ENCODE measurements at places on chromosomes 3 and 15.

- DNase-seq = no peak
Observed at GRCh38 chr15:19956124-19956796, 585.3 kb downstream of the GOLGA6L6 start.

- DNase-seq = no peak
Observed at GRCh38 chr3:117719316-117719926, 1009.8 kb downstream of the TUSC7 start.

- no peak for DNase-seq
Observed at GRCh38 chr15:38860253-38860652, 295.6 kb upstream of the RASGRP1 start.

- no peak for DNase-seq
Observed at GRCh38 chr15:70045045-70045444, 52.7 kb downstream of the TLE3 start.

DNA sequence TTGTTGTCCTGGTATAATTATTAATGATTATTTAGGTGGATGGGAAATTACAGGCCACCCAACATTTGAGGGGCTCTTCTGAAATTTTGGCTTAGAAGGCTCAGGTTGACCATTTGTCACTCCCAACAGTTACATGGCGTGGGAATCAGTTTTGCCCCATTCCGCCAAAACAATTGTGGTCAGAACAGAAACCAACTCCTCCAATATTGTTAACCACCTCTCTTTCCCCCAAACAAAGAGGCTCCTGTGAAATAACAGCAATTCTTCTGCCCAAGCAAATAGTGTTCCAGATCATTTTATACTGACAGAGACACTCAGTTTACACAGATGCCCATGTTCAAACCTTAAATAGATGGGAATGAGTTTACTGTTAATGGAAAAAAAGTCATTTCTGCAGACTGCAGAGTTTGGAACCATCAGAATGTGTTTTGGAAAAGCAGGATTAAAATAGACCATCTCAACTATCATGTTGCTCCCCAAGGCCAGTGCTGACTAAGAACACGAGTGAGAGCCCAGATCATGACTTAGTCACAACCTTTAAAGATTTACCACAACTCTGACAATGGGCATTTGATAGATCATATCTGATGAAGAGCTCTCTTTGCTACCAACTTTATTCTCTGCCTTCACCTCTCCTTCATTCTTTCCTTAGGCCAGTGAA, 102.1 kb downstream of the DUT start:
- no peak for DNase-seq

- DNase-seq = no peak
Observed at GRCh38 chr3:31064021-31064420, 169.6 kb upstream of the GADL1 start.

DNA sequence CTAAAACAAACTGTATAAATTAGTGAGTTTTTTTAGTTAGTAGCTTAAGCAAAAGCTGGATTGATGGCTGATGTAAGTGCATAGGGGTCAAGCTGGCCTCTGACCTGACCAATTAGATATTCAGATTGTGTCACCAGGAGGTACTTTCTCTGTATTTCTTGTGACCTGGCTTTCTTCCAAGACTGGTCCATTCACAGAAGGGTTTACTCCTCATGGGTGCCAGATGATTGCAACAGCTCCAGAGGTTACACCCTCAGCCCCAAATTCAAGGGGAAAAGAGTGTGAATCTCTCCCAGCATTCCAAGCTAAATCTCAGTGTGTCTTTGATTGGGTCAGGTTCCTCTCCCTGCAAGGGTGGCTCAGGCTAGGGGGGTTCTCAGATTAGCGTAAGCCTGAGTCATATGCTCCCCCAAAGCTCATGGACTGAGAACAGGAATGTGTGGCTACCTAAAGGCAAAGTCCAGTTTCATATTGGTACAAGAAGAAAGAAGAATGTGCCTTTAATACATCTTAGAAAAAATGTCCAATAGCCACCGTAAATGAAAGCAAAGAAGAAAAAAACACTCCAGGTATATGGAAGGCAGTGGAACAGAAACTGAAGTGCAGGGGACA, 16.5 kb downstream of the PML start:
- DNase-seq = no peak

- no peak for DNase-seq
Observed at GRCh38 chr3:71358243-71358642, 225.3 kb downstream of the FOXP1 start.

DNA sequence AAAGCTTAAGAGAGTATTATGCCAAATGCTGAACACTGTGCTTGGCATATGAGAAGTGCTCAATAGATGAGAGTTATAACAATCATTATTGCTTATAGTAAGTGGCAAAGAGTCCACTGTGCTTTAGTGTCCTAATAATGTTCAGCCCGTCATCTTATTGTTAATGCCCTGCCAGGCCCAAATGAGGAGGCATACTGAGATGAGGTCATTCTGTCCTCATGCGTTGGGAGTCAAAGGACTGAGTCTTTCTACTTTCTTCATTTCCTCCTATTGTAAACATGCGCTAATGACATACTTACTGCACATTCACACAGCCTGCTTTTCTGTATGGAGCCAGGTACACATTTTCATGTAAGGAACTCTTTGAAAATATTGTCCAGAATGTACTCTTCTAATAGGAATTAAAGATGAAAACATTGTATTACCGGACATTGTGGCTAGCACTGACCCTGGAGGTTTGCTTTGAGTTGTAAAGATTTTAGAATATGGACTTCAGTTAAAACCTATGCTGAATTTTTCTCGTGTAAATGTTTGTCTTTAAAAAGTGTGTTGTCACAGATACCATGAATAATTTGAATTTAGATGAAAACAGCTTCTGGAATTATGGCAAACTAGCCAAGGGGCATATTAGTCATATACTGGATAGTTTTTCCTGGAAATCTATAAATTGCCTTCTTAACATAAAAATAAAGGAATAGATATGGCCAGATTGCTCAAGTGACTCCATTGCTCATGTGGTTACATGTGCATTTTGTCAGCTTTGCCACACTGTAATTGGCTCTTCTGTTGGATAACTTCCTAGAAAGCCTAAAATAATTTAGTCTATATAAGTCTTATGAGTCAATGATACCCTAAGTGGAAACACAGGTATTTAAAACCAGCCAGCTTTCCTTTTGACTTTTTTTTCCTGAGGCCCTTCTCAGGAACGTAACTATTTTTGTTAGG, 38.3 kb downstream of the KBTBD12 start:
- no peak for DNase-seq

- no peak for DNase-seq
Observed at GRCh38 chr3:3066378-3066777, 43.8 kb downstream of the IL5RA start.

DNA sequence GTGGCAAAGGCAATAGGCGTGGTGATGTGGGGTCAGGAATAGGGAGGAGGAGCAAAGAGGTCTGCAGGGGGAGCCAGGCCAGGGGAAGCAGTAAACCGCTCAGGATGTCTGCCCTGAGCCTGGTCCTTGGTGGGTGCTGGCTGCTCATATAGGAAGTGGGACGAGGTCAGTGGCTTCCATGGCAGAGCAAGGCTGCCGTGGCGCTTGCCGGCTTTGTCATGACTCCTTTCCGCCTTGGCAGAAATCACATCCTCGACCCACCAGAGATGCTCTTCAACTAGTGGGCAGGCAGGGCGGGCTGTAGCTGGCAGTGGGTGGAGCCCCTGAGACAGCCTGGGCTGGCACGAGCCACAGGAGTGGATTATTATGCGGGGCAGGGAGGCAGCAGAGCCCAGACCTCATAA, 13.1 kb upstream of the SKOR1 start:
- DNase-seq = no peak

DNA sequence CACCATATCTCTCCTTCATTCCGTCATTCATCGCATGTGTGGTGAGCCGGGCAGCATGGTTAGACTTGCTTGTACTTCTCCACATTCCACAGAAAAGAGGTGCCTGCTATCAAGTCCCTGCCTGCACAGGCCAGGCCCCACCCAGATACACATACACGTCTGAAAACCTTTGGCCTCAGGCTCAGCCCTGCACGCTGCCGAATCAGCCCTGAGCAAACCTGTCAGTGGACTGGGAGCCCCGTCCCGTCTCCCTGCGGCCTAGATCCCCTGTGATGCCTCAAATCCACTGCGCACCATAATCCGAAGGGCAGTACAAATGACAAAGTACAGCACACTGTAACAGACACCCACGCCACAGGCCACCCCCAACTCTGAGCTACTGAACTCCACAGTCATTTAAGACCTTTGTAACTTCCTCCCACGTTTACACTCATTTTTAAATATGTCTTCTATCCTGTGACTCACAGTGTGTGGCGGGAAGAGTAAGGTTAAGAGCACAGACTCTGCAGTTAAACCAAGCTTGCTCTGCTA, 67.1 kb downstream of the MB21D2 start:
- DNase-seq = no peak

GRCh38 chr3:69749461-69749860, 10.2 kb downstream of the MITF start:
- no peak for DNase-seq

DNA sequence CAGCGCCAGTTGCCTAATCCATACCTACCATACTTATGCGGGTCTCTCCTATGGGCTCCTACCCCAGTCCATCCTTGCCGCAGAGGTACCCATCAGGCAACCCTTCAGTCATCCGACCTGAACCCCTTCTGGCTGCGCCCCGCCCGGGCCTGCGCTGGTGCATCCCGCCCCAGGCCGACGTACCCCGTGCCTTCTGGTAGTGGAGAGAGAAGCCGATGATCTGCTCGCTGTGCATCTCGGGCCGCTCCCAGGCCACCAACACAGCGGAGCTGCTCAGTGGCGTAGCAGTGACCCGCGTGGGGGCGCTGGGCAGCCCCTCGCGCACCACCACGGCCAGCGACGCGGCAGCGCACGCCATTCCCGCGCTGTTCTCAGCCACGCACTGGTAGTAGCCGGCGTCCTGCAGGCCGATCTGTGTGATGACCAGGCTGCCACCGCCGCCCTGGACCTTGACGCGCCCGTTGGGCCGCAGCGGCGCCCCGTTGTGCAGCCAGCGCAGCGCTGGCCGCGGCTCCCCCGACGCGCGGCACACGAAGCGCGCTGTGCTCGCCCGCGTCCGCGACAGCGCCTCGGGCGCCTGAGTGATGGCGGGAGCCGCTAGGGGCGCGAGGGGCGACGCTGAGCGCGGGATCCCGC, 17.9 kb upstream of the IGDCC3 start:
- no peak for DNase-seq

- DNase-seq = no peak
Observed at GRCh38 chr3:134339913-134340312, 34.3 kb downstream of the AMOTL2 start.

DNA sequence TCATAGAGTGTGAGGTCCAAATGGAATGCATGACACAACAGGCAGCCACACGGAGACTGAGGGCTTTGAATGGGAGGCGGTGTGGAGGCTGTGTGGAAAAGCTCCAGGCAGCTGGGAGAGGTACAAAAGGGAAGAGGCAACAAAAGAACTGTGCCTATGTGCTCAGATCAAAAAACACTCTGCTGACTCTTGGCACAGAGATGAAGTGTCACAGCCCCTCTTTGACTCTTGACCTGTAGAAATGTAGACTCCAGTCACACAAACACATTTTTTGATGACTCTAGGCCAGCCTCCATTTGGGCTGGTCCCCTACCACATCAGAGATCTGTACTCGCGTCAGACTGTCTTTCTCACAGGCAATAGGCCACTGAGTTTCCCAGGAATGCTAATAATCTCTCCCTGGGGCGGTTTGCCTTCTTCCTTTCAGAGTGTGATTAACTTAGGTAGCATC, 456.0 kb downstream of the TUSC7 start:
- no peak for DNase-seq

GRCh38 chr15:40439461-40439959, 1.2 kb upstream of the BAHD1 start:
- DNase-seq = no peak

DNA sequence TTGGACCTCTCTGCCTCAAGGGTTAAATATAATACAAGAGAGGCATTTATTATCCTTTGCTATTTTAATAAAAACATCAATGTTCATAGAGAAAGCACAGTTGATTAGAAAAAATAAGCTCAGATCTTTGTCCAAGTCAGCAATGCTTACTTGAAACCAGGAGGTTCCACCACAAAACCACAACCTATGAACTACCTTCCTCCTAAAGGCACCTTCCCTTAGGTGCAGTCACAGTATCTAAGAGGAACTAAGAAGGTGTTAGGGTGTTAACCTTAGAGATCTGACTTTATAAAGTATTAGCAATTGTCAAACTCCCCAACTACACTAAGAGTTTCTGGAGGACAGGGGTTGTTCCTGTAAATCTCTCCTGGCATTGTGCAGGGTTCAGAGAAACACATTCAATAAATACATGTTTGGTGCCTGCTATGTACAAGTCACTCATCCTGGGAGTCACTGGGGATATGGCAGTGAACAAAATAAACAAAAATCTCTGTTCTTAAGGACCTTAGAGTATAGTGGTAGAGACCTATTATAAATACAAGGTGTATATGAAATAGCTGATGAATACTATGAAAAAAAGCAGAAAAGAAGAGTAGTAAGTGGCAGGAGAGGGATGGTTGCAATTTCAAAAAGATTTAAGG, 208.6 kb downstream of the NFKBIZ start:
- DNase-seq = no peak

GRCh38 chr3:195757438-195757770, 36.6 kb downstream of the MUC20 start:
- no peak for DNase-seq

DNA sequence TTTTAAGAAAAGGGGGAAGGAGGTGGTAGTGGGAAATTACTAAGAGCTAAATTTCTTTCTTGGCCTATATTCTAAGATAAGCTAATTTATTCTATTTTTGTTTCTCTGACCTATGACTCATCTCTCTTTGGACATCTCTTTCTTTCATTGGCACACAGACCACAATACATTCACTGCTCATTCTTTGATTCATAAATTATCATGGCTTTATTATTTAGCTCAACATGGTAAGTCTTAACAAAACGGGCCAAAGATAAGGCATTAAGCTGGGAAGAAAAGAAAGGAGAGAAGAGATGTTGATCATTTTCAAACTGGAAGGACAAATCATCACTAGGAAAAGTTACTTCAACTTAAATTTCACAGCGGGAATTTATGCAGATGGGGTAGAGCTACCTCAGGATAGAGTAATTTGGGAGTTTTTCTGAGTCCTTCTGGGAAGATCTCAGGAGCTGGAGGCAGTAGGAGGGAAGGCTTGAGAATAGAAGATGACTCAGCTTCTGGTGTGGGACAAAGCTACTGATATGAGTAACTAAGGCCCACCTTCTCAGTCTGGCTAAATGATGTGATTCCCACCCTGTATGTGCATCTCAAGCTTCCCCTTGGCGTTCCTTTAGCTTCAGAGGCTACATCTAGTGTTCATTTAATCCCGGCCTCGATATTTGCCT, 7.5 kb upstream of the ALCAM start:
- no peak for DNase-seq

DNA sequence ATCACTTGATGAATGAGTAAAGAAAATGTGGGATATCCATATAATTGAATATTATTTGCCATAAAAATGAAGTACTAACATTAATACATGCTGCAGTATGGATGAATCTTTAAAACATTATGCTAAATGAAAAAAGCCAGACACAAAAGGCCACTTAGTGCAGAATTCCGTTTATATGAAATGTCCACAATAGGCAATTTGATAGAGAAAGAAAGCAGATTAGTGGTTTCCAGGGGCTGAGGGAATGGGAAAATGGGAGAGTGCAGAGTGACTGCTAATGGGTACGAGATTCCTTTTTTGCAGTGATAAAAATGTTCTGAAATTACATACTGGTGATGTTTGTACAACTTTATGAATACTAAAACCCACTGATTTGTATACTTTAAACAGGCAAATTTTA, 126.7 kb downstream of the FRMD5 start:
- no peak for DNase-seq
